Activated CD4-positive, alpha-beta T cell treated with anti-CD3 and anti-CD28 coated beads for 1 hour (primary cell): ENCODE measurements at places on chromosomes 3 and 15.

DNA sequence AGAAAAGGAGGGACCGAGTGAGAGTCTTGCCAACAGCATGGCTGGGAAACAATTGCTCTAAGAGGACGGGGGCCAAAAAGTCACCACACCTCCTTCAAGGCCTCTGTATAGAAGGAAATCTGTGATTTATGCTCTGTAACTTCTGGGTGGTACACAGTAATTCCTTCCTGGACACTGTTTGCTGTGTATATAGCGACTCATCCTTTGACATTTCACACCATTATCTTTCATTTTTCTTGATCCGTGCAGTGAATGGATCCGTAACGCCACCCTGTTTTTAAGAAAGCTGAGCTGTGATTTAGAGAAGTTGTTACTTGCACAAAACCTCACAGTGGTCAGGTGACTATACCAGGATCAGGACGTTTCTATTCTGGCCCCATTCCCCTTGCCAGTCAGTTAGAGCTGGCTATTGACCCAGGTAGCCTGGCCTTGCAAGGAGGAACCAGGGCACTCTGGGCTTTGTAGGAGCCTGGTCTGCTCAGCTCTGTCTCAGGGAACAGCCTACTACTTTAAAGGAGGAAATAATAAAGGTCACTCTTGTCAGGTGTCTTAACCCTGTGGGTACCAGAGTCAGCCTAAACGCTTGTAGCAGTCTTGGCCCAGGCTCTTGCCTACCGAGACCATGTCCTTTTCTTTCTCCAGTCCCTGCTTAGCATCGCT, 86.5 kb upstream of the MYZAP start:
- no peak for DNase-seq

GRCh38 chr3:113895964-113896363, 51.8 kb upstream of the ZDHHC23 start:
- no peak for DNase-seq

DNA sequence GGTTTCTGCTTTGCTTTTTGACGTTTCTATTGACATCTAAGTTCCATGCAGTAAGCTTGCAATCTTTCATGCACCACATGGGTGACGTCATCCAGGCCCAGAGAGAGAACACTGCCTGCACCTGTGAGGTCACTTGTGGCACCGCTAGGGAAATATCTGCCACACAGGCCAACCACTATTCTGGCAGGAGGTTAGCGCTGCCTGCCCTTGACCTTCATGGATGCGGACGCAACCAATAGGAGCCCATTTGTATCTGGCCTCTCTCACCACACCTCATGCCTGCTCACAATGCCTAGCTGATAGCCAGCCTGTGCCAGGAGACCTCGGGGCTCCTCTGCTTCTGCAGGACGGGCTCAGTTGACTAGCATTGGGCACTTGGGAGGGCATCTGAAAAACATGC, 55.8 kb upstream of the PRR23E start:
- DNase-seq, result no peak

DNA sequence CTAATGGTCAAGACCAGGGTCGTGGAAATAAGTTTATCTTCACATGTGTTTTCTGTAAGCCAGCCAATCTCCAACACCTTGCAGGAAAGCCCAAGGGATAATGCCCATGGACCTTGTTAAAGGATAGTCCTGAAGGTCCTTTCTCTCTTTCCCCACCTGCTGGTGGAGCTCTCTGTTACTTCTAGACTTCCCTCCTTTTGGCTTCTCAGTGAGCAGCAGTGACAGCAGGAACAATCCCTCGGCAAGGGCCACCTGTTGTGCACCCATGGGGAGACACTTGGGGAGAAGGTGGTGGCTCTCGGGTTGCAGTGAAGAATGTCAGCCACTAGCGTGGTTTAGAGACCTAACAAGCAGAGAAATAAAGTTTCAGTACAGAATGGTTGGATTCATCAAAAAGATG, 84.0 kb upstream of the OSBPL11 start:
- DNase-seq, result no peak

DNA sequence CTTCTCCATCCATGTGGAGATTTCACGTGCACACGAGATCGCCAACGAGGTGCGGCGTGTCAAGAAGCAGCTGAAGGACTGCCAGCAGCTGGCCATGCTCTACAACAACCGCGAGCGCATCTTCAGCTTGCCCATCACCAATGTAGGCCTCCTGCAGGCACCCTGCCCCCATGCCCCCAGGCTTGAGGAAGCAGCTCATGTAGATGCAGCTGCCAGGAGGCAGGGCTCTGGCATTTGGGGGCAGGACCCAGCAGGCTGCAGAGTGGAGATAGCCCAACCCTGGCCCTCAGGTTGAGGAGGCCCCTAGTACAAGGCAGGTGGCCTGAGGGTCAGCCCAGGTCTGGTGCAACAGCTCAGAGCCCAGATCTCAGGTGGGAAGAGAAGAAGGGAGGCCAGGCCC, 36.4 kb downstream of the DNAH1 start:
- no peak for DNase-seq

- DNase-seq, result no peak
These were observed 1.0 kb downstream of the TAMM41 start for GRCh38 chr3:11845651-11846050.

- DNase-seq, result no peak
These were observed 74.2 kb downstream of the MAGEF1 start for GRCh38 chr3:184637705-184638104.

DNA sequence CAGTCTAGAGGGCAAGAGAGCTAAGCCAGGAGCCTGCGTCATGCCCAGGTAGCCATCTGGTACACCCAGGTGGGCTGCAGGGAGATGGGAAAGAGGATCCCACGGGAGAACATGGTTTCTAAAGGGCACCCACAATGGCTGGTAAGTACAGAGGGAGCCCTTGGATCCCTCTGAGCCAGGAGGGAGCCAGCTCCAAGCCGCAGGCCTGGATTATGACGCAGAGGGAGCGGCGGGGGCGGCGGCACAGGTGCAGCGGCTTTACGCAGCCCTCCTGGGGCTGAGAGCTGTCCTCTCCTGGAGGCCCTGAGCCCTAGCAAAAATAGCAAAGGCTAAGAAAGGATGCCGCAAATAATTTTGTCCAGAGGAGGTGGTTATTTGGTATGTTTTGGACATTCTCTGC, 2.8 kb downstream of the CAV3 start:
- DNase-seq, result no peak

- DNase-seq, result no peak
These were observed 14.9 kb downstream of the ATXN7 start for GRCh38 chr3:63878394-63879060.

GRCh38 chr15:98782801-98783200, 134.5 kb downstream of the IGF1R start:
- DNase-seq, result no peak

DNA sequence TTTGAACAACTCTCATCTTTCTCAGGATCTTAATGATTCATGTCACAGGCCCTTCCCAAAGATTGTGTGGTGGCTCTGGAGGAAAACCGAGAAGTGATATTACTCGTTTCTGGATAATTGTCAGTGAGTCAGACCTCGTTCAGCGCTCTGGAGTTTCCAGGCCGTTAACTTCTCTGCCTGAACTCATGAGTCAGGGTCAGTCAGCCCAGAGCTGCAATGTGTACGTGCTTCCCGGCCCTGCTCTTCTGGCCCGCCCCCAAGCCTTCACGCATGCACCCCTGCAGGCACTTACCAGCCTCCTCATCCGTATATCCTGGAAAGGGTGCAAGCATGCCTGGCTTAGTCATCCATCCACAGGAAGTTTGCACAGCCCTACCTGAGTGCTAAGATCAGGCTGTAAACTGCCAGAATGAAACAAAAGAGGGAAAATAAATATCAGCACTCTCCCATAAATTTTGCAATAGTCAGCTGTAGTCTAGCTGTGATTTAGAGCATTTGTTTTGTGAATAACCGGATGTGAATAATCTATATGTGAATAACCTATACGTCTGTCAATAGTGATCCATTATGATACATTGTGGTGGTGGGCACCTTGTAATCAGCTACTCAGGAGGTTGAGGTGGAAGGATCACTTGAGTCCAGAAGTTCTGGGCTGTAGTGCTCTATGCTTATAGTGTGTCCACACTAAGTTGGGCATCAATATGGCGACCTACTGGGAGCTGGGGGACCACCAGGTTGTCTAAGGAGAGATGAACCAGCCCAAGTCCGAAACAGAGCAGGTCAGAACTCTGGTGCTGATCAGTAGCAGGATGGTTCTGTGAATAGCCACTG, 35.3 kb upstream of the SEMA4B start:
- DNase-seq, result no peak

- DNase-seq, result no peak
These were observed 88.2 kb downstream of the RBPMS2 start for GRCh38 chr15:64687172-64687571.

GRCh38 chr3:71905426-71905825, 120.5 kb upstream of the PROK2 start:
- no peak for DNase-seq

GRCh38 chr3:188949456-188949855, 222.3 kb upstream of the TPRG1 start:
- DNase-seq, result no peak

DNA sequence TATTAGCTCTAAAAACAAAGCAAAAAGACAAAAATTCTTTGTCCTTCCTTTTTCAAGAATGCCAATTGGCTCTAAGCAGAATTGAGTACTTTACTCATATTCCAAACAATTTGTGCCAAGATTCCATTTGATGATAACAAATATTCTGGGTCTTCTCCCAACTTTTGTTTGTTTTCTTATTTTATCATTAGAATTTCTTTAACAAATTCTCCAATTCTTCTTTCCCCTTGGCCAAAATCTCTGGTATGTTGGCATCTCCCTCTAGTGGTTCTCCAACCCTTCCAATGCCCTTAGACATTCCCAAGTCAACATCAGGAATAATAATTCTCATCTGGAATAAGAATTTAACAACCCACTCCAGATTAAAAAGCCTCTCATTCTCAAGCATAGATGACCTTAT, 5.3 kb downstream of the CPOX start:
- no peak for DNase-seq

DNA sequence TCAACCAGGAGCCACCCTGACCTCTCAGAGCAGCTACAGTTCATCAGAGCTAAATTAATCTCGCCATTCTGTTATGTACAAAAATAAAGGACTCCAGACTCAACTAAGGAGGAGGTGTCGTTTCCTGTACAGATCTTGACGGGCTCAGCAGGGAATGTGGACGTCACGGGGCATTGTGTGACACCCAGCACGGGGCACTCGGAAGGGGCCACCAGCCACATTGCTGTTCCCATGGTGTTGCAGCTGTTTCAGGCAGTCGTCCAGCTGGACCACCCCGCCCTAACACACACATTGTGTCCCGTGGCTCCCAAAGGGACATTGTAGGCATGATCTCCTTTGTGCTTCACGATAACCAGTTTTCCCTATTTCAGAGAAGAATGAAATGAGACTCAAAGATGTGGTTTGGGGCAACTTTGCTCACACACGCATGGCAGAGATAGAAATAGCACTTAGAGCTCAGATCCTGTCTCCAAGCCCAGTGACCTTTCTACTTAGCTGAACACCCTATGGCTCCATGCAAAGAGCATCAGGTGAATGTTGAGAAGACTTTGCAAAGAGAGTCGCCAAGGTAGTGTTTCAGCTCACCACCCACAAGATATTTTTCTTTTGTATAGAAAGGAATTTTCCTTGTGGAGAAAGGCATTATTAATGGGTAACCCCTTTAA, 5.5 kb downstream of the SSUH2 start:
- DNase-seq, result no peak
